Frontal cortex (tissue), 4 donors: ENCODE measurements at places on chromosomes 12 and 14. TPM values are rescaled to one million over a fixed set of nuclear protein-coding genes. Genes with fewer than 3 reads are reported as not detected.

DNA sequence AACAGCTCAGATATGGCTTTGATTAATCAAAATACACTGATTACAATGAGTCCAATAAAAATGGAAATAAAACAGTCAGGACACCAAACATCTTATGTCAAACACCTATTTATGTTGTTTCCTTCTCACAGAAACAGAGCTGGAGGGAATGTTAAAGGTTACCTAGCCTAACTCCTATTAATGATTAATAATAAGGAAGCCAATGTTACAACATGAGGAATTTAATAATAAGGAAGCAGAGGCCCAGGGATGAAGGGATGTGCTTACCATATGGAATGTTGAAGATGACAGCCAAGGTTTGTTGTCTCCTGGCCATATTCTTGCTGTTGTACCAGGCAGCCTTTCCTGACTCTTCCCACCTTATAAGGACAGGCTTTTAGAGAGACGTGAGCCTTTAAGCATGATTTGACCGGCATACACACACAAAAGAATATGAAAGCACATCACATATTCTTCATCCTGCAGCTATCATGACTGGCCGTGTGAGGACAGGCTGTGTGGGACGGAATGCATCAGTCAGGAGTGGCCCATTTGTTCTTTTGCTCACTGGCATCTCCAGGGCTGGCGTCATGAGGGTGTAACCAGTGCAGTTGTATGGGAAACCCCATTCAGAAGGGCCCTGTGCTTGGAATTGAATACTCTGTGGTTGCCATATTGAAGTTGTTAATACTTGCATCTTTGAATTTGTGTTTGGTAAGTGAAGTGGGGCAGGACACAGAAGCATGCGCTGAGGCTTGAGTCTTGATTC is 3.1 kb upstream of the GPRC5D start:
- no peak for DNase-seq

CBLN3 gene
- total RNA-seq: not detected

DNA sequence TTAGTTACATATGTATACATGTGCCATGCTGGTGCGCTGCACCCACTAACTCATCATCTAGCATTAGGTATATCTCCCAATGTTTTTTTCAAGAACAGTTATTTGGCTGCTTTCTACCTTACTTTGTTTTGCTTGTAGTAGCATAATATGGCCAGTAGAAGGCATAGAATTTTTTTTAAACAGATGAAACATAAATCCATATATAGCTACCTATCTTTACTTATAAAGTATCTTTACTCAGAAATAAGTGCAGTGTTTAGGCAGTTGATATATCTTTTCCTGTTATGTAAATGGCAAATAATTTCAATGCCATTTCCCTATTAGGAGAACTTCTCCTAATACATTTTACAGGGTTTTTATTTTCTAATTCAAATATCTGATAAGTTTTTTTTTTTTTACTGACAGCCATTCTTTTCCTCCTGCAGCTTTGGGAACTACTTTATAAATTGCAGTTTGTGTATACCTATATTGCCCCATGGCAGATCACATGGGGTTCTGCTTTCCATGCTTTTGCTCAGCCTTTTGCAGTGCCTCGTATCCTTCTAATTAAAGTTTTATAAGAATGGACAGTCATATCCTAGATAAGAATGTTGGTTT is 143.1 kb downstream of the PCNX1 start:
- no peak for DNase-seq

GSG1 gene
- 0.41 TPM for total RNA-seq

GRCh38 chr12:3527181-3527580 is 36.2 kb downstream of the PRMT8 start:
- no peak for DNase-seq

- no peak for DNase-seq
Measured at GRCh38 chr14:41925409-41925808, 318.7 kb downstream of the LRFN5 start.

DNA sequence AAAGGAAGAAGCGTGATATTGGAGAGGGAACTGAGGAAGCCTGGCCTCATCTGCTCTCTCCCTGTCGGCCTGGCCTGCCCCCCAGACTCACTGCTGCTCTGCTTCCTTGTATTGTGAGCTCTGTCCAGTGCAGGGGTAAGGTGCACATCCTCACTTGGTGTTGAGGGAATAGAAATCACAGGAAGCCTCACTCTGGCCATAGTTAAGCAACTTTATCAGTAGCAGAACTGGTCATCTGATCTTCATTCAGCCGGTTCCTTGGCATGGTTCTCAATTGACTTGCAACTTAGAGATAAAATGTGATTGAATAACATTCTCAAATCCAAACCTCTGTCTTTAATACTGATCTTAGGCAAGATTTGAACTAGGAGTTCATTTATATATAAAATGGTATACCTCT is 11.5 kb upstream of the CCDC175 start:
- no peak for DNase-seq

DNA sequence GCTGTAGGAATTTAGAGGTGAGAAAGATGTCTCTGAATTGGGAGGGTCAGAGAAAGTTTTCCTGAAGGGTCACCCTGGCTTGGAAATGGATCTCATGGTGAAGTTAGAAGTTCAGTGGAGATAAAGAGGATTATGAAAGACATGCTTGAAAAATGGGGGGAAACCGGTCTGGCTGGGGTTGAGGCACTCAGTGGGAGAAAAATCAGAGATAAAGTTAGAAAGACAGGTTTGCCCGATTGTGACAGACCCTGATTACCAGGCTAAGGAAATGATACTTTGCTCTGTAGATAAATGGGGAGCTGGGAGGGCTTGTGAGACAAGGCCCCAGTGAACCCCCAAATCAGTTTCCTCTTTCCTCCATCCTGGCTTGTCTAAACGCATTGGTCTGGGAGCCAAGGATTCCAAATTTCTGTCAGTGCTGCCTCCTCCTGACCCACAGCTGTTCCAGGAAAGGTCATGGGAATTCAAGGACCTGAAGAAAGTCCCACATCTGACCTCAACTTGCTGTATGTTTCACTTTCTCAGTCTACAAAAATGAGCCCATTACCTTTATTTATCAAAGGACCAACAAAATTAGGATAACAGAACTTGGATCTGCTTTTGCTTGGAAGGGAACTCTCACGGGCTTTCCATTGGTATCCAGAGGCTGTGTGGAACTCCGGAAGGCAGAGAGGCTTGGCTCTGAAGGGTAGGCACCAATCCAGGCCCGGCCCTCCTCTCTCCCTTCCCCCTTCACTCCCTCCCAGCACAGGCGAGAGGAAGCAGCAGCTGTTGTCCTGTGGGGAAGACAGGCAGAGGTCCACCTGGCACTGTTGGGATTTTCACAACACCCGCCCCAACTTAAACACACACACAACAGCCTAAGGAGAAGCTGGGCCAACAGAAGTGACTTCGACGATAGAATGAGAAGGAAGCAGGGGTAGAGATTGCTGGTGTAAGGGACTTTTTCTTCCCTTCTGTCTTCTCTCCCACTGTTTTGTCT is 3.4 kb upstream of the RNASE7 start:
- peak; percentile 45 for DNase-seq

DNA sequence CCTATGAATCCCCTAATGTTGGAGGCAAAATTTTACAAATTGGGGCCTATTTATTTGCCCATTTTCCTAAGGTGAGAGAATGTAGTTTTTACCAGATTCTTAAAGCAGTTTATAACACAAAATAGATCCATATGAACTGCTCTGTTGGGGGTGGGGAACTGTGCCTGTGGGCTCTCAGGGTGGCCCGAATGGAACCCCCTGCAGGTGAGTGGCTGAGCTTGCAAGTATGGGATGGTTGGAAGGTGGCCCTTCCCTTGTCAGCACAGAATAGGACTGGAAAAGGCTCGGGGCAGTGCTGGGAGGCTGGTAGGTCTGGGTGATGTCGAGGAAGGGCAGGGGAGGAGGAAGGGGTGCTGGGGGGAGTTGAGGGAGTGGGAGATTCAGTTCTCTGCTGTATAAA is 4.9 kb downstream of the VSX2 start:
- no peak for DNase-seq

DNA sequence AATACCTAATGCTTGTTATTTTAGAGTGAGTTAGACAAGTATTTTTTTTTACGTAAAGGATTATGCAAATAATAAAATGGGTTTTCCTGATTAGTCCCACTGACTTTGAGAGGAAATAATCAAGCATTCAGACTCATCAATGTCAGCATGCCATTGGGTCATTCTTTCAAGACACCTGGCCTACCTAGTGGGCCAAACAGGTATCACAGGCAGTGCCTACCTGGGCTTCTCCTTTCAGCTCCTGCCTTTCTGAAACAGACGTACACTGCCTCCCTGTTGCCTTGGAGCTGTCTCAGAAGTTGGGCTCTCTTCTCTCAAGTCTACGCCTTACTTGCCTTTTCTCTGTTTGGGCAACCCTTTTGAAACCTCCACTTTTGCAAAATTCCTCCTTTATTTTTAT is 545.6 kb downstream of the SNAPC1 start:
- no peak for DNase-seq

GRCh38 chr14:51744372-51745130 is 92.8 kb downstream of the FRMD6 start:
- DNase-seq: no peak
